AG09309 (cell line): ENCODE measurements at places on chromosomes 4 and X.

DNA sequence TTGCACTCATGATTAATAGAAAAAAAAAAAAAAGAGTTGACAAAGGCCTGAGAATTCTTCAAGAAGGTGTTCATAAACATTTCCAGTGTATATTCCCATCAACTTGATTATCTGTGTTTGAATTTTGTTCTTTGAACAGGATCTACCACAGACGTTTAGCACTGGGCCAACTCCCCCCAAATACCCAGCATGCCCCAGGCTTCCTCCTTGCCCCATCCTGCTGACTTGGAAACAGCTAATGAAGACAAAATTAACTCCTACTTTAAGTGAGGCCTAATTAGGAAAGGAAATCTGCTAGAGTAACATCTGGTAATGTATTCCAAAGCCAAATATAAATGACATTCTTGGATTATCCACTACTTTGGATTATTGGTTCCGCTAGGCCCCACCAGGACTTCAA is 52.5 kb downstream of the PPARGC1A start:
- no peak for DNase-seq

DNA sequence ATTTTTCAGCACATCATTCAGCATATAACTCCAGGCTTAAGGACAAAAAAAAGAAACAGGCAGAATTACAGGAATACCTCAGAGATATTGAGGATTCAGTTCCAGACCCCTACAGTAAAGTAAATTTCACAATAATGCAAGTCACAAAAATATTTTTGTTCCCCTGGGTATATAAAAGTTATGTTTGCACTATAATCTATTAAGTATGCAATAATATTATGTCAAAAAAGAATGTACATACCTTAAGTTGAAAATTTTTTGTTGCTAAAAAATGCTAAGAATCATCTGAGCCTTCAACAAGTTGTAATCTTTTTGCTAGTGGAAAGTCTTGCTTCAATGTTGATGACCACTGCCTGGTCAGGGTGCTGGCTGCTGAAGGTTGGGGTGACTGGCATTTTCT is 2532.5 kb downstream of the ARAP2 start:
- no peak for DNase-seq

GRCh38 chr4:7800410-7800809 is 139.3 kb downstream of the AFAP1 start:
- no peak for DNase-seq

GRCh38 chr4:70877556-70877955 is 24.6 kb upstream of the MOB1B start:
- DNase-seq, result no peak

GRCh38 chr4:55258152-55258865 is 87.7 kb upstream of the SRD5A3 start:
- DNase-seq, result no peak

GRCh38 chr4:98657531-98658286 is 702 bp downstream of the TSPAN5 start:
- no peak for DNase-seq

- peak; percentile 5 for DNase-seq
These were observed 75.1 kb downstream of the CEP44 start for GRCh38 chr4:174358829-174359228.

DNA sequence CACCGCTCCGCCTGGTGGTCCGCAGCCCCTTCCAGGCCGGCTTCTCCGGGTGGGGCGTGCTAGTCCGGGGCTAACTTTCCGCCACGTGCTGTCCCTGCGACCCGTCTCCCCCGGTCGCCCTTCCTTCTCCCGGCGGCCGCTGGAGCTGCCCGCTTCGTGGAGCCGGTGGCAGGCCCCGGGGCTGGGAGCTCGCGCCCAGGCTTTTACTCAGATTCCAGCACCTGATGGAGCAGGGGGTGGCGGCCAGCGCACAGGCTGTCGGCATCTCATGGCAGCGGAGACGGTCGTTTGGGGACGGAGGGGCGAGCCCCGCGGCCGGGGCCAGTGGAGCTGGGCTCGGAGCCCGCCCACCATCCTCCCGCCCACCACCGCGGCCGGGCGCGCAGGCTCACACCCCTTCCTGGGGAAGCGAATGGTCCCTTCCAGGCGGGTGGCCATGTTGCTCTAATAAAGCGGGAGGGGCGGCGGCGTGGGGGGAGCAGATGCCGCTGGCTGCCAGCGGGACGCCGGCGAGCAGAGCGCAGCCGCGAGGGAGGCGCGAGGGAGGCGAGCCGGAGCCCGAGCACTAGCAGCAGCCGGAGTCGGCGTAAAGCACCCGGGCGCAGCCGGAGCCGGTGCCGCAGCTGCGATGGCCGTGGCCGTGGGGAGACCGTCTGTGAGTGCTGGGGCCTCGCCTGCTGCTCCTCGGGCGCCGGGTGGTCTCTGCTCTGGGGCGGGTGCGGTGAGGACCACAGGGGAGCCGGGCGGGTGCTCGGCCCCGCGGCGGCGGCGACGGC is at the start of gene SEPTIN11:
TSS of gene SEPTIN11 (plus strand) at position 477 of the 776 bp plus-strand sequence. CDS start at position 629, 152 bp downstream.
- peak; percentile 78 for DNase-seq

- DNase-seq, result no peak
These were observed 174.9 kb upstream of the FRG1 start for GRCh38 chr4:189765736-189766135.

DNA sequence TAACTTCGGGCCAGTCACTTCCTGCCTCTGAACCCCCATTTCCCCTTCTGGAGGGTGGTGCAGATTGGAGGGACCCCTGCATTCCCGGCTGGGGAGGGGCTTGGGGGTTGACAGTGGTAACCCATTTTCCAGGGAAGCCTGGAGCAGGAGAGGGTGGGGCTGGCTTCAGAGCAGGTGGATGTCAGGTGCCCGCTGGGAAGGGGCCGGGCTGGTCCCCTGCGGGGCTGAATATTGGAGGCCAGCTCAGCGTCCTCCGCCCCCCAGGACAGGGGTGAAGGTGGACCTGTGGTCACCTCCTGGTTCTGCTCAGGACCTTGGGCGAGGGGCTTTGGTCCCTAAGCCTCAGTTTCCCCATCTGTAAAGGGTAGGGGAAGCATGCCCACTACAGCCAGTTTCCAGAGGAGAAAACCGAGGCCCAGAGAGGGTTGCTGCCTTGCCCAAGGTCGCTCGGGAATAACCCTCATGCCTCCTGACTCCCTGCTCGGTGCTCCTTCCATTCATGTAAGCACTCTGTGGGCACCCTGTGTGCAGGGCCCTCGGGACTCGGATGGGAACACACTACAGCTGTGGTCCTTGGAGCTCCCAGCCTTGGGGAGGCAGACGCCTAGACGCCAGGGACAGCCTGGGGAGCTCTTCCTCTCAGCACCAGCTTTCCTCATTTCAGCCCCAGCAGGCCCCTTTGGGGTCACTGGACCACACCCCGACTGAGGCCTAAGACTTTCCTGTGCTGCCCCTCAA is 683 bp downstream of the MAN2B2 start:
- no peak for DNase-seq

DNA sequence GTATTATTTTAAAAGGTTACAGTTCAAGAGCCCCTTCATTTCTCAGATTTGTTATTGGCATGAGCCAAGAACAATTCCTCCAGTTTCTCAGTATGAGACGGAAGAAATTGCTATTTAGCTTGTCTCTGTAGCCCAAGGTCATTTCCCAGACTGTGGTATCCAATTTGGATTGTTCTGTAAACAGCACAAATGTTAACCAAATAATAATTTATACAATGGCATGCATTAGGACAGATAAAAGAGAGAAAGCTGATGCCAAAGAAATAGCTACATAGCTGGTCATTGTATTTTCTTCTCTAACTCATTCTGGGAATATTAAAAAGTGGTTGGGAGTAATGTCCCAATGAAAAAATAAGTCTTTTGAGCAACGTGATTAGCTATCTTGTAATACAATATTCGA is 134.6 kb upstream of the NPY2R start:
- DNase-seq, result no peak

- DNase-seq, result no peak
These were observed 343.5 kb upstream of the GATB start for GRCh38 chr4:152104356-152104755.

GRCh38 chr4:15149234-15149838 is 147.1 kb downstream of the CPEB2 start:
- no peak for DNase-seq

DNA sequence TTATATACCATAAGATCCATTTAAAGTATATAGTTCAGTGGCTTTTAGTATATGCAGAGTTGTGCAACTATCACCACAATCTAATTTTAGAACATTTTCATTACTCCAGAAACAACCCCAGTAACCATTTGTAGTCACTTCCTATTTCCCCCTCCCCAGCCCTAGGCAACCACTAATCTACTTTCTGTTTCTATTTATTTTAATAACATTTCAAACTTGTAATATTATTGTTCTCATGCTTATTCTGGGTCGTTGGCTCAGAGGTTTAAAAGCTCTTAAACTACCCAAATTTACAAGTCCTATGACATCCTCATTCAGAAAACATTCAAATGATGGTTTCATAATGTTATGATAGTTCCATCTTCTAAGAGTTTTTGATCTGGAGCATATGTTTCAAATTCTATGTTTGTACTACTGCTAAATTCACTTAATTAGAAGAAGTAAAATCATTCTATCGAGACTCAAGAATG is 18.4 kb downstream of the XIAP start:
- no peak for DNase-seq

DNA sequence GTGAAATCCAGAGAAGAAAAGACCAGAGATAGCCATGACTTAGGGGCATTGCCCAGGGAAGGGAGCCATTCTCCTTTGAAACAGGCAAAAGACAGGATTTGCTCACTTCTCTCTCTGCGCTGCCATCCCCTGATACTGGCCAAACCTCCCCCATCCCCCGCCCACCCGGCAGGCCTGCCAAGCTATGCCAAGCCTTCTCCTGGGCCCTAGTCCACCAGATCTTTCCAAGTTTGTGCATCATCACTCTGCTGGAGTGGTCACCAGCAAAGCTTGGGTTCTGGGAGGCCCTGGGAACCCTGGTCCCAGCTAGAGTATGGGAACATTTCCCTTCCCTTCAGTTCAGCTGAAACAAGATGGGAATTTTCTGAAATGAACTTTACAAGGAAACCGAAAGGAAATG is 18.4 kb downstream of the EFNB1 start:
- DNase-seq, result no peak

DNA sequence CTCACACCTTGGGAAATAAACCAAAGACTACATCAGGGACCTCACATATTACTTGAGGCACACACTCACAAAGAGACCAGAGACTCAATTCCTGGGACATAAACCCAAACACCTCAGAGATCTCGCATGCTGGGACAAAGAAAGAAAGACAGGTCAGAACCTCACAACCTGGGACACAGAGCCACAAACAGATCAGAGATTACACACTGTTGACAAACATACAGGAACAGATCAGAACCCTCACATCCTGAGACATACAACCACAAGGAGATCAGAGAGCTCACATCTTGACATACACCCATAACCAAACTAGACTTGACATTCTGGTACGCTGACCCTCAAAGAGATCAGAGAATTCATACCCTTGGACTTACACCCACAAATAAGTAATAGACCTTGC is 17.3 kb downstream of the SUV39H1 start:
- no peak for DNase-seq

GRCh38 chr4:107740381-107740780 is 20.3 kb upstream of the PAPSS1 start:
- no peak for DNase-seq

DNA sequence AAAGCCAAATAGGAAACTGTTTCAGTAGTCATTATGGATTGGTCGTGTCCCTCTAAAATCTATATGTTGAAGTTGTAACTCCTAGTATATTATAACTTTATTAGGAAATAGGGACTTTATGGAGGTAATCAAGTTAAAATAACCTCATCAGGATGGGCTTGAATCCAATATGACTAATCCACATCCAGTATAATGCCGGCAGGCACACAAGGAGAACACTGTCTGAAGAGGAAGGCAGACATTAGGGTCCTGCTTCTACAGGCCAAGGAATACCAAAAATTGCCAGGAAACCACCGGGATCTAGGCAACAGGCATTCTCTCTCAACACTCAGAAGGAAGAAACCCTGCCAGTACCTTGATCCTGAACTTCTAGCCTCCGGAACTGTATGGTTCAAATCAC is 130.3 kb downstream of the ATP10D start:
- DNase-seq, result no peak
